ENCODE measurements at places on chromosomes 7 and 10. TPM values are rescaled to one million over a fixed set of nuclear protein-coding genes. Genes with fewer than 3 reads are reported as not detected.
A peak's percentile ranks its signal among the peaks of the same experiment; 100 is the strongest.

GRCh38 chr10:54120806-54121205 lies 680.2 kb downstream of the PCDH15 start:
- no peak overlapping the region for H3K27ac ChIP-seq
- H3K4me3 ChIP-seq, result no peak overlapping the region
- H3K27me3 ChIP-seq, result no peaks in the 10 kb centered on the region
- H3K4me1 ChIP-seq, result no peaks in the 10 kb centered on the region

MRC1 gene
- total RNA-seq, result 301 TPM

- H3K27ac ChIP-seq, result no peak overlapping the region
- H3K4me3 ChIP-seq, result no peak overlapping the region
- no peak for DNase-seq
- no peaks in the 10 kb centered on the region for H3K27me3 ChIP-seq
- no peaks in the 10 kb centered on the region for H3K36me3 ChIP-seq
- no peaks in the 10 kb centered on the region for H3K4me1 ChIP-seq
Observed at GRCh38 chr10:117956972-117957371, 89.8 kb downstream of the RAB11FIP2 start.

DNA sequence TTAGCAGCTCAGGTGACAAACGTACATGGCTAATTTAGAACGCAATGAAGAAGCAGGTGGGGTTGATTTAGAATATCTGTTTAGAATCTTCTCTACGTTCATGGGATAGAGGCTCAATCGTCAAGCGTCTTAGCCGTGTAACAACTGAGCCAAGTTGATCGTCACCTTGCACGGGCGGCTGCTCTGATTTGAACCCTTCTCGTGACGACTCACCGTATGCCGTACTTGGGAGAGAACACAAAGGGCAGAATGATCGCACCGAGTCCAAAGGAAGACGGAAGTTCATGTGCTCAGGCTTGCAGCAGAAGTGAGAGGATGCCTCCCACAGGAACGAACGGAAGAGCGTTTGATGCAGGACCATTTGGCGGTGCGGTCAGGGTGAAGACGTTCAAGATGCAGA lies 108.3 kb upstream of the TCERG1L start:
- no peak for DNase-seq
- H3K27me3 ChIP-seq, result no peaks in the 10 kb centered on the region
- no peaks in the 10 kb centered on the region for H3K36me3 ChIP-seq
- no peaks in the 10 kb centered on the region for H3K4me1 ChIP-seq
- H3K4me3 ChIP-seq, result no peak overlapping the region
- H3K27ac ChIP-seq, result no peak overlapping the region

CPN1 gene
- total RNA-seq, result not detected

DNA sequence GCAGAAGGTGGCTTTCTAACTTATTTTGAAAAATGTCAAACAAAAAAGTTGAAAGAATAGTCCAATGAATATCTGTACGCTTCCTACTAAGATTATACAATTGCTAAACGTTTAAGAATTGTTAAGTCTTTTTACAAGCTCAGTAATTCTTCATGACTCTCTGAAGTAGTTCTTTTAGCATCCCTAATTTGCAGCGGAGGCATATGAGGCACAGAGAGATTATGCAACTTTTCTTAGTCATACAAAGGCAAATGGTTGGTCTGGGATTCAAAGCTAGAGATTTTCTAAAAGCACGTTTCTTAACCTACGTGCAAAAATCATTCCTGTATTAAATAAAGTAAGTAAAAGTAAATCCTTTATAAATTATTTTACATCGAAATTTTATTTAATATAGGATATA lies 254.2 kb downstream of the MAGI2 start:
- no peak overlapping the region for H3K27ac ChIP-seq
- no peak overlapping the region for H3K4me3 ChIP-seq
- DNase-seq, result no peak
- no peaks in the 10 kb centered on the region for H3K4me1 ChIP-seq
- H3K27me3 ChIP-seq, result no peaks in the 10 kb centered on the region
- H3K36me3 ChIP-seq, result no peaks in the 10 kb centered on the region

GRCh38 chr7:151446412-151446811 lies 6.5 kb upstream of the CRYGN start:
- no peak for DNase-seq
- no peak overlapping the region for H3K27ac ChIP-seq
- H3K4me1 ChIP-seq, result peaks cover 10% of the 10 kb centered on the region
- H3K4me3 ChIP-seq, result no peak overlapping the region
- peaks cover 23% of the 10 kb centered on the region for H3K27me3 ChIP-seq

GRCh38 chr10:73744664-73744975 lies 448 bp downstream of the SEC24C start:
- peak overlapping the region; percentile 94 for H3K27ac ChIP-seq
- no peaks in the 10 kb centered on the region for H3K27me3 ChIP-seq
- H3K36me3 ChIP-seq, result peaks cover 36% of the 10 kb centered on the region
- H3K4me3 ChIP-seq, result peak overlapping the region; percentile 85
- DNase-seq, result no peak

All from left lung (tissue), 14 donors.